ENCODE measurements at places on chromosomes 2 and 18. TPM values are rescaled to one million over a fixed set of nuclear protein-coding genes. Genes with fewer than 3 reads are reported as not detected.

Gene INPP5D
- total RNA-seq: 0.39 TPM

Gene IL18RAP
- total RNA-seq: not detected

Gene CD8B2
- total RNA-seq: not detected

Gene IL1RL2
- 2.2 TPM for total RNA-seq

Gene VIL1
- total RNA-seq: under 0.01 TPM

Gene POTEI
- total RNA-seq: not detected

Gene AQP12A
- total RNA-seq: not detected

Gene GAREM1
- total RNA-seq: 8.1 TPM

Gene PPP1R1C
- total RNA-seq: not detected

Gene PARD3B
- 6.8 TPM for total RNA-seq

Gene SGPP2
- total RNA-seq: not detected

Gene KCNE4
- 1.6 TPM for total RNA-seq

Gene GKN2
- total RNA-seq: not detected

Gene CPO
- under 0.01 TPM for total RNA-seq

Gene CCDC138
- 4.8 TPM for total RNA-seq

Gene PLB1
- total RNA-seq: 0.39 TPM

Gene DGUOK
- 54.7 TPM for total RNA-seq

Gene HK2
- 21.3 TPM for total RNA-seq

Gene MAP3K19
- total RNA-seq: not detected

Gene RAPGEF4
- under 0.01 TPM for total RNA-seq

Gene TUBB8B
- not detected for total RNA-seq

Gene MC5R
- not detected for total RNA-seq

Gene SATB2
- total RNA-seq: 11.1 TPM

Gene ALPI
- total RNA-seq: not detected

Gene COL3A1
- 1,584 TPM for total RNA-seq

Gene TACR1
- not detected for total RNA-seq

Gene TGFA
- total RNA-seq: not detected

Gene APOB
- under 0.01 TPM for total RNA-seq

Gene GKN1
- total RNA-seq: not detected

Gene TNFAIP6
- total RNA-seq: 23.5 TPM

Gene IL1RL1
- under 0.01 TPM for total RNA-seq

Gene SALL3
- not detected for total RNA-seq

Gene BMP10
- total RNA-seq: not detected

Gene TRIM43
- total RNA-seq: not detected

Gene TMEM37
- 0.20 TPM for total RNA-seq

Gene LCT
- total RNA-seq: not detected

Gene VAMP8
- 0.59 TPM for total RNA-seq

Gene SKOR2
- total RNA-seq: not detected

Gene SCN3A
- not detected for total RNA-seq

Gene VWA3B
- total RNA-seq: not detected

Gene EIF2AK2
- total RNA-seq: 29.0 TPM

Gene HOXD12
- total RNA-seq: not detected

Gene FKBP1B
- 5.3 TPM for total RNA-seq

Gene NXPH2
- not detected for total RNA-seq

Gene KATNAL2
- total RNA-seq: 4.8 TPM

Gene POU3F3
- total RNA-seq: 18.2 TPM

Gene RESP18
- not detected for total RNA-seq

Gene ARL5A
- total RNA-seq: 54.5 TPM

Gene SNORC
- 0.98 TPM for total RNA-seq

Gene MYO3B
- under 0.01 TPM for total RNA-seq

Gene ASB1
- total RNA-seq: 28.2 TPM

Gene CYBRD1
- 100 TPM for total RNA-seq

Gene TTC39C
- 25.6 TPM for total RNA-seq

Gene C2orf92
- 4.7 TPM for total RNA-seq

Gene PLA2R1
- total RNA-seq: 7.7 TPM

Gene SETBP1
- total RNA-seq: 2.7 TPM

Gene ALPP
- total RNA-seq: not detected

Gene GPR17
- total RNA-seq: not detected

Measured in subcutaneous preadipocyte (primary cell).